ENCODE measurements at places on chromosomes 3 and 15.

DNA sequence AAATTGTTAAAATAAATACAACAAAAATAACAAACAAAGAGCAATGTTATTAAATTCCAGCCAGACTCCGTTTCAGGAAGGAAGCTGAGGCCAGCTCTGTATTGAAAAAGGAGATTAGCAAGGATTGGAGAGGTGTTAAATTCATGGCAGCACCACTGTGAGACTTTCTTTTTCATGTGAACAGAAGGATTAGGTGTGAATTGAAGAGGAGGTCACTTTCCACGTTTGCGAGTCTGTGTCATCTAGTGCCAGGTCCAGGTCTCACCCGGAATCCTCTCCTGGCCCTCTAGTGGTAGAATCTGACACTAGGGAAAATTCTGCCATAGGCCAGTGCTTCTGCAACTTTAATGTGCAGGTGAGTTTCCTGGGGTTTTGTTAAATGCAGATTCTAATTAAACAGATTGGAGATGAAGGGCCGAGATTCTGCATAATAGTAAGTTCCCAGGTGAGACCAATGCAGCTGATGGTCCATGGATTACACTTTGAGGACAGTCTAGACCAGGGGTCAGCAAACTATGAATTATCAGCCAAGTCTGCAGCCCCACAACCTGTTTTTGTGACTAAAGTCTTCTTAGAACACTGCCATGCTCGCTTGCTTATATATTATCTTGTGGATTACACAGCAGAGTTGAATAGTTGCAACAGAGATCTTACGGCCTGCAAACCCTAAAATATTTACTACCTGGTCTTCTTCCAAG lies 9.2 kb upstream of the SLC6A1 start:
- no peak for DNase-seq

GRCh38 chr3:112425858-112426750 lies 73.2 kb downstream of the BTLA start:
- no peak for DNase-seq

DNA sequence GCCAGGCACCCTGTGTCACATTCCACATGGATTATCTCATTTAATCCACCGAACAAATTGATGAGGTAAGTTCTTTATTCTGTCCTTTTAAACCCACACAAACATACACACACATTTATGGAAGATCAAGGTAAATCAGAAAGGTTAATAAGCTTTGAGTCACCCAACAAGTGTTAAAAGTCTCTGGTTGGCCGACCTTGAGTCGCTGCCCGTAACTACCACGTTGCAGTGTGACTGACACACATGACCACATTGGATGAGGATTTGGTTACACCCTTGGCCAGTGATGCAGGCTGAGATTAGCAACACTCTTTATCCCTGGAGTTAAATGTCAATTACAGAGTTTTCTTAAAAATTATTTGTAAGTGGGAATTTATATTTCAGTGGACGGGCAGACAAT lies 19.2 kb downstream of the FOXP1 start:
- DNase-seq, result no peak

GRCh38 chr15:47411733-47412132 lies 305.6 kb upstream of the SEMA6D start:
- DNase-seq, result no peak

DNA sequence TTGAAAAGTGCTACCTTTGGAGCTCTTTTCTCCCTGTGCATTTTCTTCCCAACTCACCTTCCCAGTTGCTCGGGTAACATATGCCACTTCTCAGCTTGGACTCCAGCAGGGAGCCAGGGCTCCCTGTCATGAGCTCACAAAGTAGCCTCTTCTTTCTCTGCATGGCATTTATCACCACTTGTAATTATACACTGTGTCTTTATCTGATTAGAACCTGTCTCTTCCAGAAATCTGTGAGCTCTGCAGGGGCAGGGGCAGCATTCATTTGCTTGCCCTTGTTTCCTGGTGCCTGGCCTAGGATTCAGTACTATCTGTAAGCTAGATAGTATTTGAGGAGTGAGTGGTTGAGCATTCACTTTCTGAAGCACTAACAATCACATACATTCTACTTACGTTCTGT lies 100.9 kb downstream of the CLSTN2 start:
- no peak for DNase-seq
